ENCODE measurements at places on chromosomes 13 and 19. TPM values are rescaled to one million over a fixed set of nuclear protein-coding genes. Genes with fewer than 3 reads are reported as not detected.

- no peak for DNase-seq
These were observed 35.5 kb downstream of the DOT1L start for GRCh38 chr19:2199215-2199614.

The DENND1C gene
- total RNA-seq = not detected

DNA sequence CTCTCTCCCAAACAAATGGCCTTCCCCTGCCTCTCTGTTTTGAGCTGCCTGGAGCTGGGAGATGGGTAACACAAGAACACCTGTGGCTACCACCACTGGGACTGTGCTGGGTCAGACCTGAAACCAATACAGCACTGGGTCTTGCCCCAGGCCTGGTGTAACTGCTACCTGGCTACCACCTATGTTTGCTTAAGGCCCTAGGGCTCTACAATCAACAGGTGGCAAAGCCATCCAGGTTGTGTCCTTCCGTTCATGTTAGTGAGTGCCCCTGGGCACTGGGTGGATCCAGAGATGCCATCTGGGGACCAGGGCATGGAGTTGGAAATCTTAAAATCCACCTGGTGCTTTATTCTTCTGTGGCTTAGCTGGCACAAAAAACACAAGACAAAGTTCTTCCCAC lies 18.9 kb upstream of the LMO7 start:
- DNase-seq = no peak

- DNase-seq = no peak
These were observed 21.8 kb downstream of the SAMD4B start for GRCh38 chr19:39363901-39364457.

DNA sequence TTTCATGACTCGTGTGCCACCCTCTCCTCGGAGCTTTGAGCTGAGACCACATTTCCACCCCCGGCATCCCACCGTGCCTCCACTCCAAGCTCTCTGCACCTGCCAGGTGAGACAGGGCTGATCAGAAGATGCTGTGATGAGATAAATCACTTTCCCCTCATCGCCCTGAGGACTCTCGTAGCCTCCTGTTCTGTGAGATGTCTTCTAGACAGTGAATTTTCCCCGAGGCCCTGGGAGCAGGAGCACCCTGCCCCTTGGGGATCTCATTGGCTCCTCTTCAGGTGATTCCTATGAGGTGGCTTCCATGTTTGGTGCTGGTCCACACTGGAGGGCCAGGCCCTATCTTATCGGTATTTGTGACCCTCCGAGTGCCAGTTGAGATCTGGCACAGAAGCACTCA lies 154.0 kb upstream of the TSHZ3 start:
- no peak for DNase-seq

DNA sequence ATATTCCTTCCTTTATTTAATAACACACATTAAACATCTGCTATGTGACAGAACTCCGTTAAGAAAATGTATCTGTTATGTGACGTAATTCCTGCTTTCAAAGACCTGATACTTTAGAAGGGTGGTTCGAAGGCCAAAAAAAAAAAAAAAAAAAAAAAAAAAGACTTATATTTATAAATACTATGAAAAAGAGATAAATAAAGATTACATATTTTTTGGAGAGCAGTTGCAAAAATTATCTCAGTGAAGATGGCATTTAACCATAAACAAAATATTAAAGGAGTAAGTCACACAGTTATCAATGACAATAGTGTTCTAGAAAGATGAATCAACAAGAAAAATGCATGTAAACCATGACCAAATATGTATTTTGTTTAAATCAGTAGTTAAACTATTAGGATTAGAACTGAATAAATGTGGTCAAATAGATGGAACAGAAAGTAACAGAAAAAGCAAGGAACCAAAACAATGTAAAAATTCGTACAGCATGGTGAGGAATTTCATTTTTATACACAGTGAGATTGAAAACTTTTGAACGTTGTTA lies 612.3 kb upstream of the SLITRK5 start:
- no peak for DNase-seq

The OR7A5 gene
- 0.79 TPM for total RNA-seq

DNA sequence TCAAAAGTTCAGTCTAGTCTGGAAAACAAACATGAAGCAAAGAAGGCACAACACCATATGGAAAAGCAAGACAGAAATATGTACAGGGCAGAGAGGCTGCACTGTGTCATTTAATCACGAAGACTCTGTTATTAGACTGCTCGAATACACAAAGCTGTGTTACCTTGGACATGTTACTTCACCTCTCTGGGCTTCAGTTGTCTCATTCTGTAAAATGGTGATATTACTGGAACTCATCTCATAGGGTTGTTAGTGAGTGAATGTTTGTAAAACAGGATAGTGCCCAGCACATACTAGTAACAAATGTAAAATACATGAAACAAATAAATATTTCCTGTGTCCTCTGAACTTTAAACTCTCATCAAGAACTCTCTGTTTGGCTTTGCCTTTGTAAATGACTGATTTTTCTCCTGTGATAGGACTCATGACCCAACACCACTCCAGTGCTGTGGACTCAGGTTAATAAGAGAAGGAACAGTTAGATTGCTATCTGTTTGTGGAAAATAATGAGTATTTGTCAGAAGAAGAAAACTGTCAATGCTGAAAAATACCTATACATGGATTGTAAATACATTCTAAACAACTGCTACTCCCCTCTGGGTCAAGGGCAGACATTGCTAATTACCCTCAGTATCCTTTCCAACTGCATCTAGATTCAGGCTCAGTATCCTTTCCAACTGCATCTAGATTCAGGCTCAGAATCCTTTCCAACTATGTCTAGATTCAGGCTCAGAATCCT lies 62.3 kb downstream of the ZIC5 start:
- no peak for DNase-seq

- peak; percentile 84 for DNase-seq
These were observed at the start of gene FKBP8 for GRCh38 chr19:18542941-18543813. Gene FKBP8 (minus strand): TSS chr19:18543573. CDS start chr19:18541970, 1,603 bp downstream.

DNA sequence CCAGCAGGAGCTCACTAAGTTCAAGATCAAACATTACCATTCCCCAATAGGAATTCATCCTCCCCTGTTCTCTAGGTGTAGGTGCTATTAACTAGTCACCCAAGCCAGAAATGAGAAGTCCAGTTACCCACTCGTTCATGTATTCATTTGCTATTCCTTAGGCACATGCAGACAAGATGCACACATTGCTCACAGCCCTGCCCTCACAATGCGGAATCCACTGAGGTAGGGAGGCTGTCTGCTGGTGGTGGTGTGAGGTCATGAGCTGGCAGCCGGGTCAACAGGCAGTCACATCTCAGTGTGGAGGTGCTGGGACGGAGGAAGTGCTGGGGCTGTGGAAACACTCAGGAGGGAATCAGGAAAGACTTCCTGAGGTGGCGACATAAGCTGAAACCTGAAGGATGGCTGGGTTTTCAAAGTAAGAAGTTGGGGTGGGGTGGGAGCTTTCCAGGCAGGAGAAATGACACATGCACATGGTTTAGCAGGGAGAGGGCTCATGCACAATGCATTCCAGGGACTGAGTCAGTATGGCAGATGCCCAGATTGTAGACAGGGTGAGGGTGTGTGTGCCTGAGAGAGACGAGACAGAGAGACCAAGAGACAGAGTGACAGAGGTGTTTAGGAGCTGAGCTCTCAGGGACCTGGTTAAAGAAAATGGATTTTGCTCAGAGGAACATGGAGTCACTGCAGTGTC lies 117.6 kb downstream of the USP12 start:
- no peak for DNase-seq

GRCh38 chr13:111177081-111177711 lies 62.1 kb downstream of the ARHGEF7 start:
- peak; percentile 95 for DNase-seq

The DCT gene
- 1,300 TPM for total RNA-seq

DNA sequence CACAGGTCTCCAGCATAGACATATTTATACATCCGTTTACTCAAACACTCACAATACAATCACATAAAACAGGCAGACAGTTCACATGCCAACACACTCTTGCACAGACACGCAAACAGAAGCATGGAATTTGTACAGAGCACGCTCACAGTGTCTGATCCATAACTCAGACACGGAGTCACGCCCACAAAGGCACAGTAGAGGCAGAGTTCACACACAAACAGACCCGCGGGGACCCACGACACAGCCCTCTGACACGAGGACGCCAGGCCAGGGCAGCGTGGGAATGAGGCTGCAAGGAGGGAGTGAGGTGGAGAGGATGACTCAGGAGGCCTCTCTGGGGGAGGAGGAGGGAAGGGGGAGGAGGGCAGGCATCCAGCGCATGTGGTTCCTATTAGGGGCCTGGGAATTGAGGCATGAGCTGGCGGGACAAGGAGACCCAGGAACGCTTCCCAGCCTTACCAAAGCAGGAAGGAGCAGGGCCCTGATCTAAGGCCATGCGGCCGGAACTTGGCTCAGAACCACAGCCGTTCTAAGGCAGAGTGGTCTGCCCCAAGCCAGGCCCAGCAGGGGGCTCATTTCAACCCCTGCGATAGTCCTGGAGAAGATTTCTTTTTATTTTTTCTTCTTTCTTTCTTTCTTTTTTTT lies 9.1 kb upstream of the OLFM2 start:
- DNase-seq = peak; percentile 16

GRCh38 chr19:45645631-45646344 lies 6.6 kb upstream of the EML2 start:
- DNase-seq = peak; percentile 95
